ENCODE measurements at places on chromosomes 3 and 15.

- no peak for DNase-seq
These were observed 74.0 kb downstream of the C3orf85 start for GRCh38 chr3:109210501-109210900.

- no peak for DNase-seq
These were observed 45.0 kb downstream of the MGLL start for GRCh38 chr3:127777332-127777731.

DNA sequence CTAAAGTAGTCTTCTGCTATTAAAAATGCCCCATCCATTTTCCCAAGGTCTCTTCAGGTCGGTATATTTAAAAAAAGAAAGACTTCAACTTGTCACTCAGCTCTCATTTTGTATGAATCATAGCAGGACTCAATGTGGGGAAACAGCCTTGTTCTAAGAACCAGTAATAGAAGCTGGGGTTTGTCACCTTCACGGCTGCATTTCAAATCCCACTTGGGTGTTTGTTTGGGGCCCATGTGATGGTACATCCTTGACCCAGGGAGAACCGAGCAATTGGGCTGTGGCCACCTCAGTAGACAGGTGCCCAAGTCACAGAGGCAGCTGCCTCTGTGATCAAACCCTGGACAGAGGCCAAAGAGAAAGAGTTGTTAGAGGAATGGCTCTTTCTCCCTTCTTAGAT lies 70.3 kb upstream of the ARL8B start:
- DNase-seq = no peak

DNA sequence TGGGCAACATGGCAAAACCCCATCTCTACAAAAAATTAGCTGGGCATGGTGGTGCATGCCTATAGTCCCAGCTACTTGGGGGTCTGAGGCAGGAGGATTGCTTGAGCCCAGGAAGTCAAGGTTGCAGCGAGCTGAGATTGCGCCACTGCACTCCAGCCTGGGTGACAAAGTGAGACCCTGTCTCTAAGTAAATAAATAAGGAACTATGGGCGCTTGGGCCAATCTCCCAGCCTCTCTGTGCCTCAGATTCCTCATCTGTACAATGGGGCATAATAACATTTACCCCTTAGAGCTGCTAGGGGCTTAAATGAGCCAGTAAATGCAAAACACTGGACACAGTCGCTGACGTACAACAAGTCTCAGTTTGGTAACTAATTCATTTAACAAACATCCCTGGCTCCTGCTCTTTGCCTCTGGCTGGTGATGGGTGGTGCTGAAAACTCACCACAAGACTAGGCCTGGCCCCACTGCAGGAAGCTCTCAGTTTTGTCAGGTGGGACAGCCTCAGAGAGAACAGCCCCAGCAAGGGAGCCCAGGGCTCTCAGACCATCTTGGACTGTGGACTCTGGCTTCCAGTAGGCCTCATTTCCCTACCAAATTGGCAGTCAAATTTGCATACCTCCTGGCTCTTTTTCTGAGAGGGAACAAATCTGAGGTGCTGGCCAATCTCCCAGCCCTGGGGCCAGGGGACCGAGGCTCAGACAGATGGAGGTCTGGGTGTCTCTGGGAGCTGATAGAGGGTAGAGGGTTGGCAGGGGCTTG lies 6.4 kb upstream of the TBC1D2B start:
- no peak for DNase-seq

- no peak for DNase-seq
These were observed 95.2 kb downstream of the AQP9 start for GRCh38 chr15:58233341-58233740.

- DNase-seq = no peak
These were observed 132.1 kb upstream of the PRR20G start for GRCh38 chr3:127419641-127420553.

- DNase-seq = no peak
These were observed 234.5 kb downstream of the SATB1 start for GRCh38 chr3:18190646-18191045.

DNA sequence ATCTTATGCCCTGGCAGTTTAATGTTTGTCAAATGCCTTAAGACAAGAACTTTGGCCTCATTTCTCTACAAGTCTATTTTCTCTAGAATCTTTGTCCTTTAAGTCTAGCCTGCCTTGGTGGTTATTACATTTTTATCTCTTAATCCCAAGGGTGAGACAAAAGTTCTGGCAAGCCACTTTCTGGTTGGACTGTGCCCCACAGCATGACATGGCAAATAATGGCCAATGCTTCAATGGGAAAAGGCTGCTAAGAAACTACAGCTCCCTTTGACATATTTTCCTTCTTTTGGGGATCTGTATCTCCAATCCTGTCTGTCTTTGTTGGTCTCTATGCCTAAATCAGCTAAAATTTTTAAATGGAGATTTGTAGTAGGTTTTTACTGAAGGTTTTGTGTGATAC lies 181.6 kb upstream of the MBNL1 start:
- DNase-seq = no peak

DNA sequence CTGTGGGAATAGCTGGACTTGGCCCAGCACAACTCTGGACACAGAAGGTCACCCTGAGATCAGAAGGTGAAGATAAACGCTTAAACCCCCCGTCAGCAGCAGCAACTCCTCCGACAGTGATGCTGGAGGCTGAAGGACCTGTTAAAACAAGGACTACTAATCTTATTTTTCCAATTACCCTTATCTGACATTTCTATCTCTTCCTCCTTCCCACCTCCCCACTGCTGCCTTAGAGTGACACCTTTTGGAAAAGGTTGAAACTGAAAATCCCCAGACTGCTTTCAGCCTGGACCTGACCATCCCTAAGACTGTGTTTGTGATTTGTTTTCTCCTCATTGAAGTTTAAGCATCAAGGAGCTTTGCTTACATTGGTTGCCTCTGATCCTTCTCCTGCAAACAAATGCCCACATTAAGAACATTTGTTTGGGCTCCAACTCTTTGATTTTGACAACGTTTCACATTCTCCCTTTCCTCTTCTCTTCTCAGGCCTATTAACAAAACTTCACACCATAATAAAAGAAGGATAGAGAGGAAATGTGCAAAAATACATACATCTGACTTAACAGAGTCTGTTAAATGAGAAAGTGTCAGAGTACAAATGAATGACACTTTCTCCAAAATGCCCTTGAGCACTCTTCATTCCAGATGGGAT lies 410.6 kb upstream of the WNT5A start:
- DNase-seq = no peak

DNA sequence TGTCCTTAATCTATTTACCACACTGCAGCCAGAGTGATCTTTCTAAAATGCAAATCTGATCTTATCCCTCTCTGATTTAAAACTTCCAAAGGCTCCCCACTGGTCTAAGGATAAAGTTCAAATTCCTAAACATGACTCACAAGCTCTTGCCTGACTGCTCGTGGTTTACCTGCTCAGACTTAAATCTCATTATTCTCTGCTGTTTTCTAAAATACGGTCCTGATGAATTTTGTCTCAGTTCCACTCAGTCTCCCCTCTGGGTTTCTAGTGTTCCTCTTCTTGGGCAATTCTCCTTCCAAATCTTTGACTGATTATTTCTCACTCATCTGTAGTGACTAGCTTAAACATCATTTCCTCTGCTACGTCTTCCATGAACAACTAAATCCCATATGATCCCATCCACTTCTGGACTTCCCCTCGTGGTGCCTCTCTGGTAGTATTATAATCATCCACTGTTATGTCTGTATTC lies 108.3 kb downstream of the P3H2 start:
- no peak for DNase-seq

GRCh38 chr3:37096288-37096687 lies 78.1 kb downstream of the LRRFIP2 start:
- no peak for DNase-seq

- no peak for DNase-seq
These were observed 5.4 kb downstream of the CORO2B start for GRCh38 chr15:68583936-68584755.

- DNase-seq = no peak
These were observed 106.8 kb downstream of the EDEM1 start for GRCh38 chr3:5294356-5294755.

DNA sequence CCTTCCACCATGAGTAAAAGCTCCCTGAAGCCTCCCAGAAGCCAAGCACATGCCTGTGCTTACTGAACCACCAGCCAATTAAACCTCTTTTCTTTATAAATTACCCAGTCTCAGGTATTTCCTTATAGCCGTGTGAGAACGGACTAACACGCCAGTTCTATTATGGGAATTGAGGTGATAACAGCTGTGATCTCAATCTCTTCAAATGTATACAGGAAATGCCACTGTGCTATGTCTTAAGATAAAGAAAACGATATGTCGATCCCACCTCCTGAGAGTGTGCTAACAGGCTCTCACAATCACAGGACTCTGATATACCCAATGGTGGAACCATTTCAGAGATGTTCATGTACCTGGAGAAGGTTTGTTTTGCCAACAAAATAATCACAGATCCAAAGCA lies 26.2 kb downstream of the CHSY1 start:
- DNase-seq = no peak

Data from hippocampal formation (tissue), 2 donors.